ENCODE measurements at places on chromosomes 13 and 19. TPM values are rescaled to one million over a fixed set of nuclear protein-coding genes. Genes with fewer than 3 reads are reported as not detected.
A peak's percentile ranks its signal among the peaks of the same experiment; 100 is the strongest.

DNA sequence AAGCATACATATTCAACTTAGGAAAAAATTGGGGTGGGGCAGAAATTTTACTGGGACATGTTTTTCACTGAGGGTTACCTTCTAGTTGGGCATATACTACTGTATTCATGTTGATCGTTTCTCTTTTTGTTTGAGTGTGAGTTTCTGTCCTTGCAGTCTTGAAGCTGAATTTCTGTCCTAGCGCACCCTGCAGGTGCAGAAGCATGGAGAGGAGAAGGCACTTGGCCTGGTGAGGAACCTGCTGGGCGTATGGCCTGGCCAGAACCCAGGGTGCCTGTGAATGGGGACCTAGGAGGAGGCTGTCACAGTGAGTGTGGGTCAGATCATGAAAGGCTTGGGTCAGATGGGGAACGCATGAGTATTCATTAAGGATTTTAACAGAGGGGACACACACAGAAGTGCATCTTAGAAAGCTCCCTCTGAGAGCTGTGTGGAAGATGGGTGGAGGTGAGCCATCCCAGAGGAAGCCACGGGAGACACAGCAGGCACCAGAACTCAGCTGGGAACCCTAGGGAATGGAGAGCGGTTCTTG lies 36.8 kb downstream of the SERP2 start:
- no peak for DNase-seq

DNA sequence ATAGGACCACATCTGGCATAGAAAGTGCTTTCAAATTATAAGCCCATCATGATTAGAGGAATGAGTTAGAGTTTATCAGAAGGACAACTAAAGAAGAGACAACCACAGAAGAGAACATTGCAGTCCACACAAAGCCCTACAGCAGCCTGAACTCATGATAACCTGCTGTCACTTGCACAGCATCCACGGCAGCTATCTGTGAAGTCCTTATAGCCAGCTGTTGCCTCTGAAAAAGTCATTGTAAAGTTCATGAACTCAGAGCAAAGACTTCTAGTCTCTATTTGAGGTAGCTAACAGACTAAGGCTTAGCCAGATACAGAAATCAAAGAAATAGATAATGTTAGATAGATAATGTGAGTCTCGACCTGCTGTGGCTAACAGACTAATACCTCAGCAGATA lies 450.0 kb downstream of the KLF5 start:
- no peak for DNase-seq

Gene SIAH3
- not detected for total RNA-seq

GRCh38 chr13:38674208-38674607 lies 12.7 kb upstream of the FREM2 start:
- DNase-seq = no peak

GRCh38 chr19:9981406-9982260 lies 28.7 kb downstream of the COL5A3 start:
- DNase-seq = no peak

DNA sequence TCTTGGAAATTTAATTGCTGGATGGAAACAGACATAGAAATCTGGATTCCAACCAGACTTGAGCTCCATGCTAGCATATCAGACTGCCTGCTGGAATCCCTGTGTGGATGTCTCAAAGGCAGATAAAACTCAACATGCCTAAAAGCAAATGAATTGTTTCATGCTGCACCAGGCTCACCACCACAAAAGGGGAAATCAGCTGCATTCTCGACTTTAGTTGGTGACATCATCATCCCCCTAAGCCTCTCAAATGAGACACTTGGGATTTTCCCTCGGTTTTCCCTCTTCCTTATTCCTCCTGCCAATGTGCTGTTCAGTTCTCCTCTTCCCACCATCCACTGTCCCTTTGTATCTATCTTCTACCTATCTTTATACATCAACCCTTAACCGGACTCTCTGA lies 134.3 kb downstream of the ZDHHC20 start:
- DNase-seq = no peak

- peak; percentile 68 for DNase-seq
These were observed 2.9 kb upstream of the C19orf85 start for GRCh38 chr19:55467236-55468053.

Gene SYNE4
- total RNA-seq = 33.2 TPM

DNA sequence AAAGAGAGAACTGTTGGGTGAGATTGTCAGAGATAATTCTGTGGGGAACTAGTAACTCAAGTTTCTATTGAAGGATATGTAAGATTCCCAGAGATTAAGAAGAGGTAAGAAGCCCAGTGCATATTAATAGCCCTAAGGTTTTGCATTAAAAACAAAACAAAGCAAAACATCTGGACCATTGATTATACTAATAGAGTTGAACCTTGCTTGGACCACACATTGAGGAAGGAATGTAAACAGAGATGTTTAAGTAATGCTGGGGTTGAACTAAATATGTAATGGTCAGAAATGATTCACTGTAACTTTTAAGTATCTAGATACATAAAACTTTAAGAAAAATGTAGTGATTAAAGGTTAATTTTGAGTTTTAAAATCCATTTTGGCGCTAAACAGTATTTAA lies 1770.0 kb downstream of the PCDH9 start:
- DNase-seq = no peak

Gene GARIN5A
- 11.6 TPM for total RNA-seq

DNA sequence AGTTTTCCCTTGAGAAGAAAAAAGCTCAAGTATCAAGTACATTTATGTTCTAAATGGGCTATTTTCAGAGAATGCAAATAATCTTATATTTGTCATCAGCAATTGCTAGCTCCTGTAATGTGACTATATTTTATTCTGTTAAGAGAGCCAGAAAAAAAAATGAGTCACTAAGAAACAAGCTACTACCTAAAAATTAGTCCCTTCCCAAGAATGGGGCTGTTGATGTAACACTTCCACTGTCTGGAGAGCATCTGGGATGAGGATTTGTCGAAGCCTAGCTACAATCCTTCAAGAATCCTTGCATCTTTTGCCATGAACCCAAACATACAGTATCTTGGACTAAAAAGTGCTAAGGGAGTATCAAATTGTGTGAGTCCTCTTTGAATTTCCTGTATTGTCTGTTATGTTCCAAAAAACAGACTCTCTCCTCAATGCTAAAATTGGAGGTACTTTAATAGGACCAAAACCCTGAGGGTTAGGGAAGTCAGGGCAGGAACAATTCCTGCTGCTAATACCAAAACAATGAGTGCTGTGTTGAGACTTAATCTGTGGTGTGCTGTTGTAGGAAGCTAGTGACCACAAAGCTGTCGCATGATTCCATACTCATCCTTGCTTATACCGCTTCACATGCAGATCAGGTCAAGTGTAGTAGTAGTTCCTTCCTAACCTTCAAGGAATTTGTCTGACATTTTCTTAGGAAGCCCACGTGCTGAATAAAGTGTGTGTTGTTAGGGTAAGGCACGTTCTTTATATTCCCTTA lies 4.9 kb upstream of the ZC3H13 start:
- DNase-seq = no peak

DNA sequence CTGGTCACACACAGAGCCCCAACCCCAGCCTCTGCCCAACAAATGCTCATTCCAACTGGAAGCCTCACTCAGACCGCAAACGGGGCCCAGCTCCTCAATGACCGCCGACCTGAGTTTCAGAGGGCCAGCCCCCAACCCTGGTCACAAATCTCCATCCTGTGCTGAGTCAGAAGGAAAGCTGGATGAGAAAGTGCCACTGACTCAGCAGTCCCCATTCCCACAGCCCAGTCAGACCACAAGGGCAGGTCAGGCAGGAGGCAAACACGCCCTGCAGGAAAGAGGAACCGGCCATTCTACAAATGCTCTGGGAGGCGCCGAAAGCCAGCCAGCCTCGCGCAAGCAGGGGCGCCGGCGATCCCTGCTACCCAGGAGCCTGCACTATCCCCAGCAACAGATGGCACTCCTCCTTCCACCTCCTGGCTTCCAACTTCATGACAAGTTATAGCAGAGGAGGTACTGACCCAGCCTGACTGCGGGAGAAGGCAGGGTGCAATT lies 14.1 kb upstream of the PRKD2 start:
- no peak for DNase-seq

- no peak for DNase-seq
These were observed 881 bp downstream of the ZNF20 start for GRCh38 chr19:12139269-12139668.

GRCh38 chr13:48890391-48890790 lies 85.3 kb upstream of the FNDC3A start:
- no peak for DNase-seq

GRCh38 chr13:94188201-94188854 lies 291.2 kb downstream of the DCT start:
- DNase-seq = no peak

- no peak for DNase-seq
These were observed 58.9 kb upstream of the GJB6 start for GRCh38 chr13:20291037-20291436.

- no peak for DNase-seq
These were observed 53.3 kb upstream of the C13orf46 start for GRCh38 chr13:114027046-114027715.

Gene ZSCAN4
- not detected for total RNA-seq

Gene NALCN
- total RNA-seq = 0.12 TPM

DNA sequence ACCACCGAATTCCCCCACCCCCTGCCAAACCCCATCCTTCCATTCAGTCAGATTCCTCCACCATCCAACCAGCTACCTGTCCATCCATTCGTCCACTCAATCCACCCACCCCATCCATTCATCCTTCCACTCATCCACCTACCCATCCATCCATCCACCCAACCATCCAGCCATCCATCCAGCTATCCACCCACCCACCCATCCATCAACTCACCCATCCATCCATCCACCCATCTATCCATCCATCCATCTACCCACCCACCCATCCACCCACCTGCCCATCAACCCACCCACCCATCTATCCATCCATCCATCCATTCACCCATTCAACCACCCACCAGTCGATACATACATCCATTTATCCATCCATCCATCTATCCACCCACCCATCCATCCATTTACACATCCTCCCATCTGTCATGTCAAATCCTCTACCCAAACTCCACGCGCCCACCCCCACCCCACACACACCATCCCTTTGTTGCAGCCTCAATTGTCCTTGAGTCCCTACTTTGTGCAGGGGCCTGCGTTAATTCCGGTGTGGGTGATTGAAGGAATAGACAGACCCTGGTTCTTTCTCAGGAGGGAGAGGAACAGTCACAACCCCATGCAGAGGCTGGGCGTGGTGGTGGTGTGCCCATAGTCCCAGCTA lies 5.3 kb upstream of the SLC5A5 start:
- DNase-seq = no peak

GRCh38 chr19:13707915-13708314 lies 56.4 kb upstream of the MRI1 start:
- DNase-seq = no peak

DNA sequence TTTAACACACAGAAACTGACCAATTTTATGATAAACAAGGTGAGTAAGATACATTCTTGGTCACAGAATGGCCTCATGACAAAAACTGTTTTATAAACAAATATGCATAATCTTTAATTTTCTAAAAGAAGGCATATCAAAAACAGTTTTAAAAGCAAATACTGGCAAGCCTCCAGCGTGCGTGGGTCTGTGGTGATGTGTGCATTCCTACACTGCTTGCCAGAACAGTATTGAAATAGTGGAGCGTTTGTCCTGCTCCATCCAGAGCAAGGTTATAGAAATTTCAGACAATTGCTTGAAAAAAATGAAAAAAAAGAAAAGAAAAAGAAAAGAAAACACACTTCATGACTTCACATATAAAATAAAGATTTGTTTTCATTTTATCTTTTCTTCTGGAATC lies 140.9 kb downstream of the MZT1 start:
- DNase-seq = no peak

- no peak for DNase-seq
These were observed 734 bp upstream of the SERTAD3 start for GRCh38 chr19:40444825-40445312.

Gene ACP7
- total RNA-seq = not detected

- DNase-seq = no peak
These were observed 12.6 kb downstream of the DNASE2 start for GRCh38 chr19:12868540-12869112.

- DNase-seq = peak; percentile 84
These were observed 7.1 kb upstream of the PDE4C start for GRCh38 chr19:18233224-18233825.

DNA sequence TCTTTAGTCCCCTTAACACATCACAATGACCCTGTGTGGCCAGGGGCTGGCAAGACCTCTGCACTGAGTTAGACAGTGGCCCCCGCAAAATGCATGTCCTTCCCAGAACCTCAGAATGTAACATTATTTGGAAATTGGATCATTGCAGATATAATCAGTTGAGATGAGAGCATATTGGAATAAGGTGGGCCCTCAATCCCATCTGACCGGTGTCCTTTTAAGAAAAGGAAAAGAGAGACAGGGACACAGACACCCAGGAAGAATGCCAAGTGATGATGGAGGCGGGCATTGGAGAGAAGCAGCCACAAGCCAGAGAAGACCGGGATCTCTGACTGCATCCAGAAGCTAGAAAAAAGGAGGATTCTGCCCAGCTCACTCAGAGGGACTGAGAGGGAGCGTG lies 1.8 kb downstream of the FAM187B start:
- DNase-seq = no peak

Gene HOMER3
- total RNA-seq = 69.4 TPM

Gene PTH2
- not detected for total RNA-seq

- DNase-seq = no peak
These were observed 30.5 kb downstream of the CERS4 start for GRCh38 chr19:8239528-8240273.

- no peak for DNase-seq
These were observed 4.7 kb downstream of the IL17D start for GRCh38 chr13:20708216-20708615.

- peak; percentile 77 for DNase-seq
These were observed 25.3 kb downstream of the ZNF582 start for GRCh38 chr19:56367829-56368711.

Gene ZNF723
- not detected for total RNA-seq

- DNase-seq = no peak
These were observed 291.4 kb downstream of the IRS2 start for GRCh38 chr13:109494925-109495369.

GRCh38 chr13:30440910-30441703 lies 18.8 kb downstream of the UBE2L5 start:
- DNase-seq = no peak

- no peak for DNase-seq
These were observed 1.1 kb downstream of the CD79A start for GRCh38 chr19:41877916-41878905.

DNA sequence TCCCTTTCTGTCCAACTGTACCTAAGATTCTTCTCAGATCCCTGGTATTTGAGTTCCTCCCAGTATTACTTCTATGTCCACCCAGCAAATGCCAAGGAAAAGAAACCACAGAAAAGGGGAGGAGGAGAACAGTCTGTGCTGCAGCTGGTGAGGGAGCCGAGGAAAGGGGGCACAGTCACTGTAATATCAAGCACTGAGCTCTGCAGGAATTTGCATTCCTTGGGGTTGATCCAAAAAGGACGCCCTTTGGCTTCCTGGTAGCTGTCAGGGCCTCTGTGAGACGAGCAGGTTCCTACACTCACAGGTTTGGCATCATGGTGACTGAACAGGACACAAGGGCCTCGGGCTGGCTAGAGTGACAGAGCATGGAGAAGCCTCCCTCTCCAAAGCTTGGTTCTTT lies 273.4 kb downstream of the NHLRC3 start:
- DNase-seq = no peak
